ENCODE measurements at places on chromosomes 2 and 18.

GRCh38 chr2:20617081-20617575 is 33.8 kb downstream of the HS1BP3 start:
- no peak for DNase-seq

DNA sequence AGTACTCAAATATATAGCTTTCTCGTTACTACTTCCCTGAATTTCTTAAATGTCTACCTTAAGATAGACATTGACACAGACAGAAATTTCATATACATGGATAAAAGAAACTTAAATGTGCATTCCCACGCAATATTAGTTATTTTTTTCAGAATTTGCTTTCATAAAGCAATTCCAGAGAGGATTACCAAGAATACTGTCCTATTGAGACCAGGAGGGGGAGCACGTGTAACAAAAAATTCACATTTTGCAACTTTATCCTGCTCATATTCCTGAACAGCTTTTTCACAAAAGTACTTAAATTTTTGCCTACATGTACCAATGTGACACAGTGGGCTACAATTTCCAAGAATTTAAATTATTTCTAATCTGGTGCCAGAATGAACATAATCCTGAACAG is 30.7 kb upstream of the ERCC3 start:
- no peak for DNase-seq

- no peak for DNase-seq
Measured at GRCh38 chr2:119795309-119796303, 35.9 kb downstream of the PTPN4 start.

- DNase-seq, result no peak
Measured at GRCh38 chr2:236636714-236637470, 67.3 kb downstream of the ACKR3 start.

GRCh38 chr2:26691161-26691560 is 1.4 kb upstream of the KCNK3 start:
- no peak for DNase-seq

DNA sequence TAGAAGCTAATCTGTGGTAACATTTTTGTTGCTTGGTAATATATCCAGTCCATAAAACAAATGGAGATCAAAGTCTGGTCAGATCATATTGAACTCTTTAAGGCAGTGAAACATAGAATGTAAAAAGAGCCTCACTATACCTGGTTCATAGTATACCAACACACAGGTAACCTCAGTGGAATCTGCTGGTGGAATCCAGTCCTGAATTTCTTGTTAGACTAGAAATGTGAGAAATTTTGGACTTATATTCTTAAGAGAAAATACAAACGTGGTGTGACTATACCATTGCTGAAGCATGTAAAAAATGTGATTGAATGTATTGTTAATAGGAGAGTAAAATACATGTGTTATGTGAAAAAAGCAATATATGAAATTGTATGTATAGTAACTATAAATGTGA is 46.1 kb upstream of the GRHL1 start:
- no peak for DNase-seq

- no peak for DNase-seq
Measured at GRCh38 chr2:32342801-32343200, 14.0 kb upstream of the BIRC6 start.

DNA sequence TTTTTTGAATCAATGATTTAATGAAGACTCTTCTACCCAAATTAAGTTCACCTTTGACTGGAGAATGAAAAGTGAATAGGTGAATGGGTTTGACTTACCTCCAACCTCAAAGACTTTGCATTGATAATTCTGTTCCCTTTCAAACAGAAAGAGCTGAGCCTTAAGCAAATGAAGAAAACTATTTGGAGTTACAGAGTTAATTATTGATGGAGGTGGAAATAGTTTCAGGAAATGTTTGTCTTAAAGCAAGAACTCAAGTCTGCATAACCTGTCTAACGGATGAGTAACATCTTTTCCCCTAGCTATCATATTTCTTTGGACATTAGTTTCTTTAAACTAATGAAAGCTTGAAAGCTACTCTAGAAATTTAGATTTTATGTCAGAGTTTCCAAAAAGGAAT is 166.5 kb downstream of the CERS6 start:
- DNase-seq, result no peak

DNA sequence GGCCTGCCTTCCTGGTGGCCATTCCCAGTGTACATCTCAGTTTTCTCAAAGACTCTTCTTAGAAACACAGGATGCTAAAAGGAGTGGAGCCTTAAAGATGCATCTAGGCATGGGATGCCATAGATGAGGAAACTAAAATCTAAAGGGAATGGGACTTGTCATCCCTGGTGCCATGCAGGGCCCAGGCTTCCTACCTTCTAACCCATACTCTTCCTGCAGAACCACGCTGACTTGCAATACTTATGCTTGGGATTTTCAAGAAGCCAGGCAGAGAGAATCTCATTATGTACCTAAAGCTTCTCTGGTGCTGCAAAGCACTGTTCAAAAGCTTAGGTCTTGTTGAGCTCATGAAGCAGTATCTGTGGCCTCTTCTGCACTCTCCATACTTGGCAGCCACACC is 329.1 kb downstream of the CYRIA start:
- no peak for DNase-seq

DNA sequence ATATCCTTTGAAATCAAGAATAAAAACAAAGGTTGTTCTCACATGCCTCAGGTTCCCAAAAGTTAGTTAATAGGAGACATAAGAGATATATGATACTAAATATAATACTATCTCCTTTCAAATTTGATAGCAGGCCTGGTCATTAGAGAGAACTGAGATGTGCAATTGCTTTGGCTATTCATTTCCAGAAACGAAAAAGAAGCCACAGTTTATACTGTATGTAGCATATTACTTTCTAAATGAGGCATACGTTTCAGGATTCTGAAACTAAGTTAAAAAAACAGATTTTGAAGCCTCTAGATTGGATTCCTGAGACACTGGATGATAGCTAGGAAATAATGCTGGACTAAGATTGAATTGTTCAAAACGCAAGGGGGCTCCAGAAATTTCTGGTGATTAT is 7.1 kb downstream of the PPP1R1C start:
- DNase-seq, result no peak

DNA sequence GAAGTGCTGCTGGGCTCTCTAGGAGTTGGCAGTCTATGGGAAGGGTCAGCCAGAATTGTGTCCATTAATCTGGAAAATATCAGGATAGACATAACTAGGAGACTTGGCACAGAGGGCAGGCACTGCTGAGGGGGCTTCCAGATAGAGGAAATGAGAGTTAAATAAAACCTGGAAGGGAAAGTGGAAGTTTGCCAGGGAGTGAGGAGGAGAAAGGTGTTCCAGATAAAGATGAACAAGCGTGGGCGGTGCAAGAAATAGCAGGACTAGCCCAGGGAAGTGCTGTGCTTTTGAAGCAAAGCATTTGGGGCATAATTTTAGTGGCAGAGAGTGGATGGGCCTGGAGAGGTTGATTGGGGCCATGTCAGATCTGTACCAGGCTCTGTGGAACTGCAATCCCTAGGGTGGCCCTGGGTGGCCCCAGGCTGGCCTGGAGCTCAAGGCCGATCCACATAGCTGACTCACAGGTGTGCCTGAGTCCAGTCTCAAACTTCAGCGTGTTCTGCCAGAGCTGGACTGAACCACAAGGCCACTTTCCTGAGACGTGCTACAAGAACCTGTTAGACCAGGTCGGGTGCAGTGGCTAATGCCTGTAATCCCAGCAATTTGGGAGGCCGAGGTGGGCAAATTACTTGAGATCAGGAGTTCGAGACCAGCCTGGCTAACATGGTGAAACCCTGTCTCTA is 26.9 kb downstream of the GALM start:
- no peak for DNase-seq

DNA sequence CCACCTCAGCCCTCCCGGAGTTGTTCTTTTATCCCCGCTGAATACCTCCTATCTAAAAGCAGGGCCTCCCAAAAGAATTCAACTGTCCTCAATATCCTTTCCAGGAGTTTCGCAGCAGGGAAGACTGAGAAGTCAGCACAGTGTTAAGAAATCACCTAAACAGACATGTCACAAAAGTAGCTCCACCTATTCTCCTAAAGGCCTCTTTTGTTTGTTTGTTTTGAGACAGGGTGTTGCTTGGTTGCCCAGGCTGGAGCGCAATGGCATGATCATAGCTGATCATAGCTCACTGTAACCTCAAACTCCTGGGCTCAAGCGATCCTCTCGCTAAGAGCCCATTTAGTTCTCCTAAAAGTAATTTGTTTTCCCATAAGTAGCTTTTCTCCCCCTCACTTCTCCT is 53.8 kb downstream of the TEX44 start:
- DNase-seq, result no peak

- no peak for DNase-seq
Measured at GRCh38 chr2:18536100-18536499, 24.4 kb downstream of the RDH14 start.

GRCh38 chr18:961644-962355 is 57.1 kb downstream of the ADCYAP1 start:
- no peak for DNase-seq

GRCh38 chr2:234953116-234954031 is 1.6 kb downstream of the SH3BP4 start:
- no peak for DNase-seq

DNA sequence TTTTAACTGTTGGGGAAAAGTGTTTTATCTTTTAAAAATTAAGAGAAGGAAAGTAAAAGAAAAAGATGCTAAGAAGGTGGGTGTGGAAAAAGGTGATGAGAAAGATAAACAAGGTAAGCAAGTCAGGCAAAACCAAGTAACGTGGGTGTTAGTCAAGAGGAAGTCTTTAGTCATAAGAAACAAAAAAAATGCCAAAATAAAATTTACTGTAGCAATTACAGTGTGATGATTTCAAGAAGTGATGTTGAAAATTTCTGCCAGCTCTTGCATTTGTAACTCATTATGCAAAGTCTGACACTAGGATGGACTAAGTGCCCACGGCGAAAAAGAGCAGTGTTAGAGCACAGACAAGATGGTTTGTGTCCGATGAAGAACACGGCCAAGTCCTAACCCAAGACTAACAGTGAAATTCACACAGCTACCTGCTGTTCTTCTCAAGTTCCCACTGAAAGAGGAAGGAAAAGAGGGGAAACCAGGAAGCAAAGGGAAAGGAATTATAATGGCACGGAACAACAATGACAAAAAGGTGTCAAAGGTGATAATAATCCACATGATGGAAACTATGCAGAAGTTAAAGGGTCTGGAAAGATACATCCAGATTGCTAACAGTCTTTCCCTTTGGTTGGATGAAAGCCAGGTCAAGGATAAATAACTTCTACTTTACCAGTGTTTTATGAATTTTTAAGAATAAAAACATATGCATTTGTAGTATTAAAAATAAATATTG is 34.1 kb downstream of the NOL10 start:
- DNase-seq, result no peak

DNA sequence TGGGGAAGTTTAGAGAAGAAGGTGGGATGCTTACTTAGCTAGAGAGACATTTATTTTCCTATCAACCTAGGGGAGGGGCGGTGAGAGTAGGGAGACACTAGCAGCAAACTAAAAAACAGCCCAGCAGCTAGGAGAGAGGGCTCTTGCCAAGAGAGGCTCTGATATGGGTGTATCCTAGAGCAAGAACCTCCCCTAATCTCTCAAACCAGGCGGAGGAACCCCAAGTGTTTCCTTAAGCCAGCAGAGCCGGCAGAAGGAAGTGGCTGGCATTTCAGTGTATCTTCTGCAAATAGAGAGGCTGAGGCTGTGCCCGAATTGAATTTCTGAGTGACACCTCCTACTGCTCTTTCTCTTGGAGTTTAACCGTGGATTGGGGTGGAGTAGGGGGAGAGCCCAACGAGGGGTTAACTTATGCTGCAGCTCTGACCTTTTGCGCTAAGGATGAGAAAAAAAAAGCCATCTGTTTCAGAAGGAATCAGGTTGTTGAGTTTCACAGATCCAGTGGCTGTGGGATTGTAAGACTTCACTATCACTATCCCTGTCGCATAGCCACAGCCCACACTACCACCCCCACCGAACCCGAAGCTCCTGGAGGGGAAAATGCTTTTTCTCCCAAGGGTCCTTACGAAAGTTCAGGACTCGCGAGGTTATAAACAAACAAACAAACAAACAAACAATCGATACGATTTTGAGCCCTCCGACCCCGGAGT is 1.4 kb downstream of the ST8SIA5 start:
- no peak for DNase-seq

- no peak for DNase-seq
Measured at GRCh38 chr2:145524303-145524702, 1004.4 kb upstream of the ZEB2 start.

Measured in GM12864 (cell line).